ENCODE measurements at places on chromosomes 1 and 21.
A peak's percentile ranks its signal among the peaks of the same experiment; 100 is the strongest.

- DNase-seq = no peak
Measured at GRCh38 chr1:183480971-183481441, 8.7 kb downstream of the SMG7 start.

DNA sequence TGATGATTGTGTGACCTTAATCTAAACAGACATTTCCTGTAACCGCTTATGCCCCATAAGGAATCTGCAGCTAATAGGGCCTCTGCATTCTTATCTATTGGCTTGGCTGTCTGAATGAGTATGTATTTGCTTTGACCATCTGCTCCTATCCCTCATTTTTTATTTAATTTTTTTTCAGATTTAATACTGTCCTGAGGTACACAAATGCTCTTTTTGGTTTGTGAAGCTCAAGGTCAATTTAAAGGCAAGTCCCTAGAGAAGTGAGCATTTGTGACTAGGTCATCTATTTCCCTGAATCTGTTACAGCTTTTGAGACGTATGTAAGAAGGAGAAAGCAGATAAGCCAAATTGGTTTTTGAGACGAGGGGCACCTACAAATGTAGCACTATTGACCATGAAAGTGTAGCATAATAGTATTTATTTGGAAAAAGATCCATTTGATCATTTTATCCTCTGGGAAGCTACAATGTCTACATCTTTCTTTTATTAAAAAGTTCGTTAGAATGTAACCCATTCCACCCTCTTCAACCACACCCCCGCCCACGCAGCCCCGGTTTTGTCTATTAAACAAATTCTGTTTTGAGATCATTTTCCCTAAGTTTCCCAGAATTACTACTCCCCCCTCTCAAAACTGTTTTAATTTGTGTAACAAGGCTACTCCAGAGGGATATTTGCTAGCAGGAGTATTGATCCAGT is 69.2 kb upstream of the HSPA13 start:
- DNase-seq = no peak

DNA sequence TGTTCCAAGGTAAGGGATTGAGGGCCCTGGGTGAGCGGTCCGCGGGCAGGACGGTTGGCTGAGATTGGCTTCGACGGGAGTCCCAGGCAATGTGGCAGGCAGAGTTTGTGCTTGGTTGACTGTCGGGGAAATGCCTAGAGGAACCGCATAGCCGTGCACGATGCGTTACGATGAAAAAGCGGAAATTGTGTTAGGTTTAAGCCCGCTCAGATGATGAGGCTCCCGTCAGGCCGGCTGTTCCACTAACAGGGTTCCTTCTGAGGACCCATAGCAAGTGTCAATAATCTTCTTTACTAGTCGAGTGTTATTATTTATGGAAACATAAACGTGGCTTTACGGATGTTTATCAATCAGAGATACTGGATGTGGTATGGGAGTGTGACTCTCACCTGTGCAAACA is 117.8 kb upstream of the COL6A1 start:
- DNase-seq = no peak

DNA sequence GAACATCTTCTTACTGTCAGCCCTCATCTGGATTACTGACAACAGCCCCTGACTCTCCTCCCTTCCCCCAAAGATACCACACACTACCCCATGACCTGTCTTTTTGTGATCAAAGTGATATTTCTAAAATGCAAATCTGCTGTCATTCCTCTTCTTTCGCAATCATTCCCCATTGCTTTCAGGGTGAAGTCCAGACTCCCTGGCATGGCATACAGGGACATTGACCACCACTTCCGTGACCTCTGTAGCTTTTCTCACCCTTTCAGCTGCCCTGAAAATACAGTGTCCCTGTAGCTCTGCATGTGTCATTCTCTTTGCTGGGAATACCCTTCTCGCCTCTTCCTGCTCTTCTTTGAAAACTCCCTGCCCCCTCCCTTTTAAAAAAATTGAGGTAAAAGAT is 4.1 kb downstream of the SERINC2 start:
- no peak for DNase-seq

DNA sequence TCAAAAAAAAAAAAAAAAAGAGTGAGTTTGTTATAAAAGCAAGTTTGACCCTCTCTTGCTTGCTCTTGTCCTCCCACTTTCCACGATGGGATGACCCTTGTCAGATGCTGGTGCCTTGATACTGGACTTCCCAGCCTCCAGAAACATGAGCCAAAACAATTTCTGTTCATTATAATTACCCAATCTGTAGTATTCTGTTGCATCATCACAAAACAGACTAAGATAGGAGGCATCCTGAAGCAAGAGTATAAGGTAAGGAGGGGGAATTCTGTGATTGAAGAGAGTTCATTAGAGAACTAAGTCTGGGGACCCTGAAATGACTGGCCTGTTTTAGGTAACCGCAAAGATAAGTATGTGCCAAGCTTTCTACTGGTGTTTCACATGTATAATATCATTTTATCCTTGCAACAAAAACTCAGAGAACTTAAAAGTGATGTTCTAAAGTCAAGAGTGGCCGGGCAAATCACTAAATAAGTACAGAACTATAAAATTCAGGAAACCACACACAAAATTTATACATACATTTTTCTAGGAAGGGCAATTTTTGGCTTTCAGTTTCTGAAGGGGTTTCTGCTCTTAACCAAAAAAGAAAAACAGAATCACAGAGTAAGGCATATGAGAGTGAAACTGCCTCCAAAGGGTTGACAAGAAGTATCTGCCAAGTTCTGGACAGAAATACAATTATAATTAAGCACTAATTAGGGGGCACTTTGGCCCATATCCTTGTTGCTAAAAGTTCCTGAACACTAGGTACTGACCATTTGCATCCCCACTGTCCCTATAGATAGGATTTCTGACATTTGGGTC is 14.0 kb downstream of the DNALI1 start:
- DNase-seq = no peak

- DNase-seq = no peak
Measured at GRCh38 chr1:74571493-74571800, 59.0 kb upstream of the LRRC53 start.

- no peak for DNase-seq
Measured at GRCh38 chr1:155466617-155466972, 96.0 kb downstream of the ASH1L start.

GRCh38 chr1:218985424-218985984 is 188.2 kb upstream of the LYPLAL1 start:
- DNase-seq = no peak

DNA sequence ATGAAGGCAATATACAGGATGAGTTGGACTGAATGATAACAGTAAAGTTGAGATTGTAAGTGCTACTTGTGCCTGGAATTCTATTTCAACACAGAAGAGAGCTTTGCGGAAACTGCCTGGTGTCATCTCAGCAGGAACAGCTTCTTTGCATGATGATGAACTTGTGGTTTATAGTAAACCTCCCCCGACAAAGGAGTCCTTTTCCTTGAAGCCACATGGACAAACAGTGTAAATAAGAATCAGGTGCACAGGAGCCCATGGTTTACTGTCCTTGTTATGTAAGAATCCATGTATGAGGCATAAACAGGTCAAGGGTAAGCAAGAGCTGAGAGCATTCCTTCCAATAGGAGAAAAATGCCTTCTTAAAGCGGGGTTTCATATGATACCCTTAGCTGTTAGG is 66.2 kb downstream of the PCNX2 start:
- no peak for DNase-seq

GRCh38 chr21:16419188-16419921 is 689.6 kb downstream of the USP25 start:
- peak; percentile 16 for DNase-seq

- no peak for DNase-seq
Measured at GRCh38 chr21:45568383-45568782, 26.1 kb upstream of the SLC19A1 start.
